ENCODE measurements at places on chromosomes 16 and 17.

- DNase-seq, result no peak
Measured at GRCh38 chr17:60493847-60494321, 32.2 kb downstream of the APPBP2 start.

- no peak for DNase-seq
Measured at GRCh38 chr16:10495031-10495345, 85.4 kb downstream of the EMP2 start.

GRCh38 chr17:10752696-10753095 is 22.9 kb upstream of the TMEM220 start:
- no peak for DNase-seq

DNA sequence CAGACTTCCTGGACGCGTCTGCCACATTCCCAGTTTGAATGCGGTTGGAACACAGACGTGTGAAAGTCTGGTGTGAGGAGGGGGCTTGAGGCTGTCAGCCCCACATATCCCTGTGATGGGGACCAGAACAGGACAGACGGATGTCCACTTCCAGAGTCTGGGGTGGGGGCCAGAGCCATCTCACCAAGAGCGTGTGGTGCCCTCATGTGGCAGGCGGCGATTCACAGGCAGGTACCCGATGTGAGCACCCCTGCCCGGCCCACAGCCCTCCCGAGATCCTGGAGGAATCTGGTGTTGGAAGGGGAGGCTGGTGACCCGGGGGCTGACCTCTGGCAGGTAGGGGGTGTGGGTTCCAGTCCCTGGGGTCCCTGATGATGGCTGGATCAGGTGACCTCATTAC is 51.5 kb downstream of the ENGASE start:
- no peak for DNase-seq

DNA sequence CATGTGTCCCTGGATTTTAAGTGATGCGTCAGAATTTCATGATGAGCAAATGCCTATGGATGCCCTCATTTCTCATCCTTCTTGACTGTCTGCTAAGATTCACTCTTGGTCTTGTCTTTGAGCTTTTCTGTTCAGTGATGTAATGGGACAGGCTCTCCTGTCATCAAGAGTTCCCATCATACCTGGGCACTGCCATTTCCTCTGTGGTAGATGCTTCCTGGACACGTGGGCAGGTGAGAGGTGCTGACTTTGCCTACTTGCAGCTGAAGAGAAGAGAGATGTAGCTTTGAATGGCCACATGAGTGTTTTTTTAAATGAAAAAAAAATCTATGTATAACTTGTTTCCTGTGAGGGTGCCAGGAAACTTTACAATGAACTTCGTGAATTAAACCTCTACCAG is 557.7 kb downstream of the MAF start:
- no peak for DNase-seq
